Thoracic aorta (tissue), 2 donors: ENCODE measurements at places on chromosomes 5 and 9.

GRCh38 chr9:106772523-106773290 is 90.3 kb upstream of the ZNF462 start:
- no peak for DNase-seq

- DNase-seq: no peak
Observed at GRCh38 chr5:140869555-140869886, 764 bp downstream of the PCDHA11 start.

- no peak for DNase-seq
Observed at GRCh38 chr9:85021686-85022085, 352.2 kb downstream of the NTRK2 start.

DNA sequence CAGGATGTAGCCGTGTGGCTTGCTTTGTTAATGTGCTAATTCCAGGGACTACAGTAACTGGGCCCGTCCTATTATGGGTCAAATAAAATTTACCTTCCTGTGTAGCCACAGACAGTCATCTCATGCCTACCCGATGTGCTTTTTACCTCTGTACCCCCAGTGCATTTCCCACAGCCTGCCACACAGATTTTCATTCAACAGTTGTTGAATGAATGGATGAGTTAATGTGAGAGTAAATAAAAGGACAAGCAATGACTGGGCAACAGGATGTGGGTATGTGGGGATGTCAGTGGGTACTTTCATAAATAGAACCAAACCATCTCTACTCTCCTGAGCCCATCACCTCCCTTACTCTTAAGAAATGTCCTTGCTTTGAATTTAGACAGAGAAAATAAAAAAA is 441.2 kb upstream of the ZNF462 start:
- DNase-seq: no peak

DNA sequence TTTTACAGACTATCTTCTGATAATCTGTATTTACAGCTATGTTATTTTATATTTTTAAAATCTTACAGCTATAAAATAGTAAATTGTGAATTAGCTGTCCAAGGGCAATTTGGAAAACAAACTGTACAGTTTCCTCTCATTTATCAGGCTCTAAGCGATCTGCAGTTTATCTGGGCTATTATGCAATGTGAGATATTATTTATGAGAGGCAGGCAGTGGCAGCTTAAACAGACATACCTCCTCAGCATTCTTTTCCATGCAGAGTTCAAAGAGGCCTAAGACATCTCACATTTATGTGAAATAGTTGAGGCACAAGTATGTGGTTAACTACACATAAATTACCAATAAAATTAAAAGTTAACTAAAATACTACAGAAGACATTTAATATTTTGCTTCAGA is 10.2 kb downstream of the NIPSNAP3B start:
- DNase-seq: no peak

GRCh38 chr5:149063896-149064478 is 1.1 kb upstream of the SH3TC2 start:
- DNase-seq: no peak
